Activated effector memory CD4-positive, alpha-beta T cell treated with Interleukin-2 at 50 U/mL for 16 hours (primary cell): ENCODE measurements at places on chromosomes 7 and 10.

DNA sequence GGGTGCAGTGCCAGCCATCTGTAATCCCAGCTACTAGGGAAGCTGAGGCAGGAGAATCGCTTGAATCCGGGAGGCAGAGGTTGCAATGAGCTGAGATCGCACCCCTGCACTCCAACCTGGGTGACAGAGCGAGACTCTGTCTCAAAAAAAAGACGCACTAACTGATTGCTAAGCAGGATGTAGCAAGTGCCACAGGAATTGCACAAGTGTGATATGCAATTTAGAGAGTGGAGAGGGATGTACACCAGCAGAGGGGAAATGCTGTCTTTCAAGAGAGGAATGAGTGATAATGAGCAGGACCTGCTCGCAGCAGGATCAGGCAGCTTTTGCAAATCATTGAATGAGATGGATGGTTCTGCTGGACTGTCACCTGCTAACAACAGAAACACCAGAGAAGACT, 13.3 kb upstream of the SLC16A12 start:
- DNase-seq, result no peak

DNA sequence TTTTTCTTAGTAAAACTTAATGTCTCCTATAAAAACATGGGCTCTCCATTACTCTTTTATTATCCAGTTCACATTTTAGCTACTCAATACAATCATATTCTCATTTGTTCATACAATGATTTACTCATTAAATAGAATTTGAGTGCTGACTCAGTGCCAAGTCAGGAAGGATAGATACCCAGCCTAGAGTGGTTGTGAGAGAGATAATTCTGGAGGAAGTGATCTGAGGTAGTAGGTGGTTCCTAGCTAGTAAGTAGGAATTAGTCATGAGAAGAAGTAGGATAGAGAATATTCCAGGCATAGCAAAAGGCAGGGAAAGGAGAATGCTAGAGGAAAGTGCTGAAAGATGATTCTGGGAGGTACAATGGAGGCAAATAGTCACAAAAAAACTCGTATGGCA, 133.5 kb upstream of the MBL2 start:
- no peak for DNase-seq

- DNase-seq, result no peak
These were observed 79.9 kb downstream of the FZD1 start for GRCh38 chr7:91343996-91344629.

DNA sequence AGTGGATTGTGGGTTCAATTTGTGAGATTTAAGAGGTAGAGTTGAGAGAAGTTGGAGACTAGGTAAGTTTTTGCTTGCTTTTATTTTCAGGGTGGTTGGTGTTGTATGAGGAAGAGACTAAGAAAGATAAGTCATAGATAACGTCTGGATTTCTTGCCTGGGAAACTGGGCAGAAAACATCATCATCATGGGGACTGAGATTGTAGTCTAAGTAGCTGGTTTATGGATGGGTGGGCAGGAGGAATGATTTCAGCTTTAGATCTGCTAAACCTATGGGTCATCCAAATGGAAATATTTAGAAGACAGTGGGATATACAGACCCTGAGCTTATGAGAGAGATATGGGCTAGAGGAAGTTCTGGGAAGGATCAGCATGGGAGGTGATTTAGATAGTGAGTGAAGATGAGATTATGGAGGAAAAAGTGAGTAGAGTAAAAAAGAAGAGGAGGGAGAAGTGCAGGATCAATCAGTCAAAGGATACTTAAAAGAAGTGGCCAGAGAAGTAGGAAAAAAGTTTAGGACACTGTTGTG, 169.8 kb downstream of the WNT2 start:
- no peak for DNase-seq

DNA sequence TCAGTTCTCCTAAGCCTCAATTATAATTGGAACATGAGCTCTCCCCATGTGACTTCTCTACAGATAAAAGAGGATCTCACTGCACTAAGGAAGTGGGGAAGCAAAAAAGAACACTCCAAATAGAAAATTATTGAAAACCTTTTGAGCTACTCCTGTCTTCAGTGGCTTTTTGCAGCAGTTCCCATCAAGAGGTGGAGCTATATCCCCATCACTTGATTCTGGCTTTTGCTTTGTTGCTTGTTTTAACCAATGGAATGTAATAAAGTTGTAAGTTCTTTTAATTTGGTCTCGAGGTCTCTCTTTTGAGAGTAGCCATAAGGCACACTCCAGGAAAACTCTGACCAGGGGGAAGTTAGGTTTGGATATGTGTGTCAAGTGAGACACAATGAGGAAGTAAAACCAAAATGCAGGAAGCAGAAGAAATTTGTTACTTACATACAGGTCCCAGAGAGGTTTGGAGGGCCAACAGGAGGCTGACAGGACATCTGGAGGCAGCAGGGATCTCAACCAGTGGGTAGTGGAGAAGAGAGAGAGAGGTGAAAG, 569.4 kb downstream of the HTR7 start:
- DNase-seq, result no peak

- DNase-seq, result no peak
These were observed 7.3 kb upstream of the RET start for GRCh38 chr10:43069579-43069978.

DNA sequence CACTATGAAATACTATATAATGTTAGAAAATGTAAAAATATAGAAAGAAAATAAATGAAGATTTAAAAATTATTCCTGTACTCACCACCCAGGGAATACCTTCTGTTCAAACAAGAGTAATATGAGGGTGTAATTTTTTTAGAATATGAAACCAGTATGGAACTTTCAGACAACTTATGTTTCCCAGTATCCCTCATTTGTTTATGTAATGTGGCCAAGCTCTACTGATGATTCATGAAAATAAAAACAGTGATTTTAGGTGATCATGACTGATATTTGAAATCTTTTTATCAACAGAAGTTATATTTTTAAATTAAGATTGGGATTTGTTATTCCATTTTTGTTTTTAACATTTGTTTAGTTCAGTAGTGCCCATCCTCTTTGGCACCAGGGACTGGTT, 18.8 kb downstream of the SLK start:
- no peak for DNase-seq

- no peak for DNase-seq
These were observed 67.0 kb upstream of the HPS1 start for GRCh38 chr10:98513704-98514103.

GRCh38 chr10:70575874-70576802, 26.4 kb downstream of the PRF1 start:
- no peak for DNase-seq

DNA sequence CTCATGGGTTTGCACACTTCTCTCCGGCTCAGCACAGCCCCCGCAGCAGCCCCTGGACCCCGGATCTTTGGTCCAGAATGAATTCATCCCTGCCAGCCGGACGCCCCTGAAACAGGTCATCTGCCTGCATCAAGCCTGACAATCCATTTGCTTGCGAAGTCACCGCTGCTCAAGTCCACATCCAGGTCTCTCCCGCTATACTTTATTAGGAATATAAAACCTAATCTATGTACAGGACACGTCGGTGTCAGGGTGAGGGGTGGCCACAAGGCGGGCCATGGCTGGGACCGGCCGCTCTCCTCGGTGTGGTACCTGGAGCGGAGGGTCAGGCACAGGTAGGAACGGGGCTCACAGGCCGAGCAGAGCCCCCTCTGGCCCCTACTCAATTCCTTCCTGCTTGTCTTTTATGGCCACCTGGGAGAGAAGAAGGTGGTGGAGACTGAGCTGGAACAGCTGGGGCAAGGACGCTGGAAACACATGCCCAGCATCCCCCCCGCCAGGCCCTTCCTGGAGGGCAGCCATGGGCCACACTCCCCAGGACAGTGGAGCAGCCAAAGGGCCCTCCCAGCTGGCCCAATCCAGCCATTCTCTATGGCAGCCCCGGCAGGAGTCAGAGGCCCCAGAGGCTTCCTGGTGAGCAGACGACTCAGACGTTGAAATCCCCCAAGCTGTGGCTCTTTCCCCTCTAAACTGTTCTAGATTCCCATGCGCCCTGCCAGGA, 5.3 kb downstream of the POLR2J start:
- no peak for DNase-seq

DNA sequence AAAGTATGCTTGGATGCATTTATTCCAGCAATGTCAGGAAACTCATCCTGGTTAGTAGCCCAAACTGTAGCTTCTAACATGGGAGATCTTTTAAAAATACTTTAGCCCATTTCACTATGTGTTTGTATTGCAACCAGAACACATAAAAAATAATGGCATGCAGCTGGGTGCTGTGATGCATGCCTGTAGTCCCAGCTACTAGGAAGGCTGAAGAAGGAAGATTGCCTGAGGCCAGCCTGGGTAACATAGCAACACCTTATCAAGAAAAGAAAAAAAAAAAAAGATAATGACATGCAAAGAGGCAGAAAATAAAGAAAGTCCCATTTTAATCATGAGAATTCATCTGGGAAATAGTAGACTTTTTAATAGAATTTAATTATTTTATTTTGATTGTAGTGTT, 517.0 kb upstream of the TEX47 start:
- no peak for DNase-seq

DNA sequence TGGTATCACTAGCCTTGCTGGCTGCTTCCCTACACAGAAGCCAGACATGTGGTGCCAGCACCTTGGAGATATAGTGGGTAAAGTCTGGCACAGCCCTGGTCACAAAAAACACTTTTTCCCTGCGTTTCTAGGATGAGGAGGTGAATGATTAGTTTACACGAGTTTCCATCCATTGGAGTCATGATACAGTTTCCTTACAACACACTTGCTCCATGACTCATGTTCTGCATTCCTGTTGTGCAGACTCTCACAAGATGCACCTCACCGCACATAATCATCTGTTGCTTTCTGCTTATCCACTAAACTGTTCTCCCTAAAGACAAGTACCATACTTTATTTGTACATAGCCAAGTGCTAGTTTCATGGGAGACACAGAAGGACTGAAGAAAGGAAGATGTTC, 747.1 kb upstream of the GALNT17 start:
- DNase-seq, result no peak

GRCh38 chr7:85512790-85513189, 325.9 kb upstream of the SEMA3D start:
- no peak for DNase-seq

- peak; percentile 61 for DNase-seq
These were observed 20.2 kb upstream of the TMEM178B start for GRCh38 chr7:141053626-141054025.

- DNase-seq, result no peak
These were observed 2.9 kb downstream of the IPMK start for GRCh38 chr10:58264780-58265179.

DNA sequence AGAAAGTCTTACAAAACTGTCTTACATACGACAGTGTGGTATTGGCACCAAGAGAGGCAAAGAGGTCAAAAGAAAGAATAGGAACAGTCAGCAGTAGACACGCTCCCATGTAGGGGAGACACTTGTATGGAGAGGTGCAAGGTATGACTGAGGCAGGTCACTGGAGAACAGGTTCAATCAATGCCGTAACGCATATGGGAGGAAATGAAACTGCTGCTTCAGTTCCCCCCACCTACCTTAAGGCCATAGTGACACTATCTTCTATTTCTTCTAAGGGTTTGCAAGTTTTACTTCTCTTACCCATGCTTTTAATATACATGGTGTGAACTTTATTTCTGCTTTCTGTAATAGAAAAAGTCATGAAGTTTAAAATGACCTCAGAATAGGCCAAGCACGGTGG, 5.5 kb upstream of the PITRM1 start:
- DNase-seq, result no peak

GRCh38 chr7:92835851-92836488, 403 bp downstream of the CDK6 start:
- DNase-seq, result peak; percentile 33

DNA sequence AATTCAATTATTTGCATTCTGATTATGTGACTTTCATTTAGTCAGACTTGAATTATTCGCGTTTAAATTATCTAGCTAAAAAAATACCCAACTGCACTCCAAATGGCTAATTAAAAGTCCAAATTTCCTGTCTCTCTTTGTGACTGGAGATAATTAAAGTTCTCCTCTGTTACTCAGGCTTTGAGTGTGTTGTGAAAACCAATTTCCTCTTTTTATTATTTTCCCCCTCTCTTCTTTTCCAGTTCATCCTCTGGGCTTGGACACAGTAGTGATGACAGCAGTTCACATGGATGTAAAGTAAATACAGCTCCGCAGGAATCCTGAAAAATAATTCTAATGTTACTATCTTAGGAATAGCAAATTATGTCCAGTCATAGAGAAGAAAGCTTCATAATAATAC, 80.6 kb downstream of the SNX10 start:
- no peak for DNase-seq

DNA sequence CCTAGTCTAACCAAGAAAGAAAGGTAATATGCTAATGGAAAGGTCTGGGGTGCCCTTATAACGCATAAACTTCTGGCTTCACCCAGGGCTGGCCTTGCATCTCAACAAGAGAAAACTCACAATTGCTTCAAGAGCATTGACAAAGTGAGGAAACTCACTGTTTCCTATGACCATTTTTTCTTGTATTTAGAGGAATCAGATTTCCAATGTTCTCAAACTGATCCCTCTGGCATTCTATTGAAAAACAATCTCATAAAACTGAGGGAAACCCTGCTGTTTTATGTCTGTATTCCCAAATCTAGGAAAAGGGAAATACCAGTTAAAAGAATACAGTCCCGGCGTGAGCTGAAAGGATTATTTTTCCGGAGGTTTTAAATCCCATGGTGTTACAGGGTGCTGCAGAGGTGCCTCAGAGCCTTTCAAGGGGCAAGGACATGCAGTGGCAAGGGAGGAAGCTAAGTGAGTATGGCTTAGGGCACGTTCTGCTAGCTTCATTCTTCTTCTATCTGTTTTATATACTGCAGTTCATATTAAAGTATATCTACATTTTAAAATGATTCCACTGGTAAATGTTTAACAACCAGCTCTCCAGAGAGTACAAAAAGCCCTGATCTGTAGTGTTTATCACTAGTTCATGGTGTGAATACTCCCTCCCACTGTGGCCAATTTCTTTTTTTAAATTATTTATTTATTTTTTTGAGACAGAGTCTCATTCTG, 68.7 kb downstream of the CAV1 start:
- no peak for DNase-seq

GRCh38 chr7:30171766-30172447, 37.1 kb downstream of the MTURN start:
- DNase-seq, result no peak

GRCh38 chr7:18715988-18716387, 220.4 kb downstream of the HDAC9 start:
- DNase-seq, result no peak

GRCh38 chr7:109284943-109285342, 715.3 kb downstream of the DNAJB9 start:
- no peak for DNase-seq

DNA sequence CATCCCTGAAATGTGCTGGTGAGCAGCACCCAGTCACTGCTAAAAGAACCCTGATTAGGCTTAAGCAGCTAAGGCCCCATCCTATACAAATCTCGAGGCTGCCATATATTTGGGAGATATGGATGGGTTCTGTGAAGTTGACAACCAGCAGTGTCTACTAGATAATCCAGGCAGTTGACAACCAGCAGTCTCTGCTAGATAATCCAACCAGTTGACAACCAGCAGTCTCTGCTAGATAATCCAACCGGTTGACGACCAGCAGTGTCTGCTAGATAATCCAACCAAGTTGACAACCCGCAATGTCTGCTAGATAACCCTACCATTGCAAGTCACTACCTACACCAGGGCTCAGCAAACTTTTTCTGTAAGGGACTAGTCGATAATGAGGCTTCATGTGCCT, 58.3 kb upstream of the KDM7A start:
- no peak for DNase-seq
